Activated CD4-positive, alpha-beta T cell treated with anti-CD3 and anti-CD28 coated beads, Interleukin-2, Interleukin-4, amounts not matched to agents 100 ng/mL and 50 ng/mL, durations not matched to agents 16 hours and 8 hours (primary cell): ENCODE measurements at places on chromosomes 12 and 14.

DNA sequence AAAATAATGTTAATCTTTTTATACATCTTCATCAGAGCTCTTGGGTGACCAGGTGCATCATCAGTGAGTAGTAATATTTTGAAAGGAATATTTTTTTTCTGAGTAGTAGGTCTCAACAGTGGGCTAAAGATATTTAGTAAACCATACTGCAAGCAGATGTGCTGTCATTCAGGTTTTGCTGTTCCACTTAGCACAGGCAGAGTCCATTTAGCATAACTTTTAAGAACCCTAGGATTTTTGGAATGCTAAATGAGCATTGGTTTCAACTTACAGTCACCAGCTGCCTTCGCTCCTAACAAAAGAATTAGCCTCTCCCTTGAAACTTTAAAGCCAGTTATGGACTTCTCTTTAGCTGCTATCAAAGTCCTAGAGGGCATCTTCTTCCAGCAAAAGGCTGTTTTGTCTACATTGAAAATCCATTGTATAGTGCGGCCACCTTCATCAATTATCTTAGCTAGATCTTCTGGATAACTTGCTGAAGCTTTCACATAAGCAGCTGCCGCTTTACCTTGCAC, 24.6 kb downstream of the RIMKLB start:
- DNase-seq = no peak

- DNase-seq = no peak
Observed at GRCh38 chr12:102513272-102513671, 32.9 kb upstream of the IGF1 start.

DNA sequence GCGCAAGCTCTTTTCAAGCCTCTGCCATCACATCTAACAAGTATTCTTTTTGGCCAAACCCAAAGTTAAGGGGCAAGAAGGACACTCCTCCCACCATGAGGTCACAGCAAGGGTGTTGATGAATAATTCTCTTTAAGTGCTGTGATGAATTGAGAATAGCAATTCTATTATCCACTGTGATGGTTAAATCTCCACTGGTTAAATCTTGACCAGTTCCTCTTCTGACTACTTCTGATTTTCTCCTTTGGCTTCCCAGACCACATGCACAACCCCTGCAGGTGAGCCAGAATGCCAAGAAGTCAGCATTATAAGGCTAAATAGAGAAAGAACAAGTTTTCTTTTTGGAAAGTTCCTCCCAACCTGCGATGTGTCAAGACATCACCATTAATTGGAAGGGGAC, 90.6 kb upstream of the BCL2L14 start:
- no peak for DNase-seq

DNA sequence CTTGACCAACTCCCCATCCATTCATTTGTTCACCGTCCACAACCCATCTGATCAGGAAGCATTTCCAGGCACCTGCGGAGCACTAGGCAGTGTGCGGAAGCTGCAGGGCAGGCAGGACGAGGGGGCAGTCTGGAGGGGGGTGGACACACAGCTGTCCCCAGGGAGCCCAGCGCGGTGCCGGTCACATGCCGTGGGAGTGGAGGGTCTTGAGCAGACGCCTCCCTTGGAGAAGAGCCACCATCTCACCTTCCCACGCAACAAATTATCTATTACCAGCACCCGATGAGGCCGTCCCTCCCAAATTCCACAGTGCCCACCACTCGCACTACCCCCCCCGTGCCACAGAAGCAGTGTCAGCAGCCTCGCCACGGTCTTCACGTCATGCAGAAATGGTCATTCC, 10.8 kb downstream of the DLK1 start:
- no peak for DNase-seq
